ENCODE measurements at places on chromosomes 1 and 21.
A peak's percentile ranks its signal among the peaks of the same experiment; 100 is the strongest.

GRCh38 chr21:33121715-33122475 lies 52.0 kb downstream of the OLIG1 start:
- peak; percentile 82 for DNase-seq

- no peak for DNase-seq
These were observed 27.2 kb upstream of the ENO1 start for GRCh38 chr1:8905582-8906191.

DNA sequence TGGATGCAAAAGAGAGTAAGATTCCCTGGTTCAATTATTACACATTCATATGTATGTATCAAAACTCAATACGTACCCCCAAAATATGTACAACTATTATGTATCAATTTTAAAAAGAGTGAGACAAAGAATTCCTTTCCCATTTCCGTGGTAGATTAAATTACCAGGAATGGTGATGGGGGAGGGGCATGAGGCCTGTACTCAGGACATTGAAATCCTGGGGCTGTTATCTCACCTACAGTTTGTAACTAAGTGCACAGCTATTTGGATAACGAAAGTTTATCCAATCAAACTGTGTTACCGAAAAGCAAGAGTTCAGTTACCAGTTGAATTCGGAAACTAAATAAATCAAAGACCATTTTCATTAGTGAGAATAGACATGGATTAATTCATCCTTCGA lies 8.3 kb upstream of the ESRRG start:
- no peak for DNase-seq

GRCh38 chr21:16540966-16541727 lies 811.4 kb downstream of the USP25 start:
- DNase-seq = no peak

- DNase-seq = no peak
These were observed 6.0 kb downstream of the CFAP74 start for GRCh38 chr1:1997576-1997975.

DNA sequence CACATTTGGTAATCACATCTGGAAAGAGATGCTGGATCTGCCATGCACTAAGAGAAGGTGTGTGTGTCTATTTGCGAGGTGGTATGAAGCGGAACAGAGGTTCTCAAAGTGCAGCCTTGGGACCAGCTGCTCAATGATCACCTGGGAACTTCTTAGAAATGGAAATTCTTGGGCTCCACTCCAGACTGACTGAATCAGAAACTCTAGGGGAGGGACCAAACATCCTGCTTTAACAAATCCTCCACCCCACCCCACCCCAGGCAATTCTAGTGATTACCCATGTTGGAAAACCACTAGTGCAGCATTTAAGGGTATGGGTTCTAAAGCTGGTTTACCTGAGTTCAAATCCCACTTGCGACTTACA lies 143.9 kb upstream of the JUN start:
- no peak for DNase-seq

GRCh38 chr1:57162607-57163261 lies 196.9 kb upstream of the C8B start:
- no peak for DNase-seq

- no peak for DNase-seq
These were observed 40.1 kb downstream of the SYT6 start for GRCh38 chr1:114113411-114114184.

GRCh38 chr1:1954831-1955441 lies 35.9 kb upstream of the TMEM52 start:
- DNase-seq = no peak

DNA sequence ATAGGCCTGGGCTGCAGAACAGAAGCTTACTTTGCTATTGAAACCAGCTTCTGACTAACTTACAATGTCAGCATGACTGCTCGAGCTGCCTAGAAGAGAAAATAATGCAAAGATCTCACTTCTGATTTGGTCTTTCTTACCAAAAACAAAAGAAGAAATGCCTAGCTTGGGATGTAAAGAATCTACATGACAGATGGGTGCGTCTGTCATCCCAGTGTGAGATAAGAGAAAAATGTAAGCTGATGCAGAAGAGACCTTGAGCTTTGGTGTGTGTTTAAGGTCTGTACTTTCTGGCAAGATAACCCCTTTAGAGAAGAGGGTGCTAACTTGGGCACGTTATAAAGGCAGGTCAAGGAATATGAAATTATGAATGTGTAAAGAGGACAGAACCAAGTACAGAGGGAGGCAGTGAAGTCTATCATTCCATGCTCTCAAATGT lies 3.6 kb downstream of the FAM20B start:
- DNase-seq = peak; percentile 54

DNA sequence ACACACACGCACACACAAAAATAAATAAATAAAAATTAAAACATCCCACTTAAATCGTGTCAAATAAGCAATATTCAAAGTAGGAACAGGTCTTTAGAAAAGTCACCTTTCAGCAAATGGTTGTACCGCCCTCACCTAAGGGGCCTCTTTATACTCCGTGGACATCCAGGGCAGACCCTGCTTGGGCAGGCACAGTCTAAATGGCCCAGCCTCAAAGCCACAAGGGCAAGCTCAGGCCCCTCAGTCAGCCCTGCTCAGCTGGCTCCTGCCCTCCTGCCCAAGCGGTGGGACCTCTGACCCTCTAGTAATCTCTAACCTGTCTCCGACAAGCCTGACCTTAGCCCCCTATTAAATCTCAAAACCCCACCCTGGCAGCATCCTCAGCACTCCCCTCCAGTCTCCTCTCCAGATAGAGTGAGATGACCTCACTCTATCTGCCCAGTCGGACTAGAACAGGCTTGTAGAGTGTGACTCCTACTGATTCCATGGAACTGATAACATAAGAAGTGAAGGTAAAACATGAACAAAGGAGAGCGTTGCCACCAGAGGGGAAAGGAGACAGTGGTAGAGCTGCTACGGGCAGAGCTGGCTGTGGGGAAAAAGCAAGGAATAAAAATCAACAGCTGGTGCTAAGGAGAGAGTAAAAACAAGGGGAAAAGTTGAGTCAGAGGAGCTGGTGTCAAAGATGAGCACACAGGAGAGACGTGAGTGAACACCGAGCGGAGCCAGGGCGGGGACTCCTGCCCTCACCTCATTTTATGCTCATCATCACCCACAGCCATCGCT lies 36.0 kb downstream of the SIPA1L2 start:
- no peak for DNase-seq

DNA sequence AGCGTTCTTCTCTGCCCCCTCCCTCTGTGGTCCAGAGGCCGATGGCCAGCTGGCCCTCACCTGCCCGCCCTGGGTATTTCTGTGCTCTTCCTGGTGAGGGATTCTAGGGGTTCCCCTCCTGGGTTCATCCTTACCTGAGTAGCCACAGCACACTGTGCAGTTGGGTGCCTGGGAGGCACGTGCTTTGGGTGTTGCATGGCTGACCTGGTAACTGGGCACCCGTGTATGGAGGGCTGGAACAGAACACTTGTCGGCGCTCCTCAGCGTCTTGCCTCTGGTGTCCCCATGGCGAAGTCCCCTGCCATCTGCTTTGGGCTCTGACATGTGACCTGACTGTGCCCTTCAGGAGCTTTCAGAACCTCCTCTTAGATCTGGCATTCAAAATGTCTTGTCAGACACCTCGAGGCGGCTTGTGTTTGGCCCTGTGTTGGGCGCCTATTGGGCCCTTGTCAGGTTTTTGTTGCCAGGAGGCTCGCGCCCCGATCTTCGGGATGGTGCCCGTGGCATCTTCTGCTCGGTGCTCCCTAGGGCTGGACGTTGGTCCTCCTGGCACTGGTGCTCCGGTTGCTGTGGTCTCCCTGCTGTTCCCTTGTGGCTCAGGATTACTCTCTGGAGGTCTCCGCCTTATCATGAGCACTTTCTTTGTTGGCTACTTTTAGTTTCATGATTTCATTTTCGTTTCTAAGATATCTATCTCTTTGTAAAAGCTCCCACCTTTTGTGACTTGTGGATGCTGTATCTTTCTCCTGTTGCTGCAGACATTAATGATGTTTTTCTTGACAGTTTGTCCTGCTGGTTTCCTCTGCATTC lies 28.5 kb downstream of the SKI start:
- DNase-seq = no peak

GRCh38 chr1:14713077-14713476 lies 114.6 kb downstream of the KAZN start:
- no peak for DNase-seq

DNA sequence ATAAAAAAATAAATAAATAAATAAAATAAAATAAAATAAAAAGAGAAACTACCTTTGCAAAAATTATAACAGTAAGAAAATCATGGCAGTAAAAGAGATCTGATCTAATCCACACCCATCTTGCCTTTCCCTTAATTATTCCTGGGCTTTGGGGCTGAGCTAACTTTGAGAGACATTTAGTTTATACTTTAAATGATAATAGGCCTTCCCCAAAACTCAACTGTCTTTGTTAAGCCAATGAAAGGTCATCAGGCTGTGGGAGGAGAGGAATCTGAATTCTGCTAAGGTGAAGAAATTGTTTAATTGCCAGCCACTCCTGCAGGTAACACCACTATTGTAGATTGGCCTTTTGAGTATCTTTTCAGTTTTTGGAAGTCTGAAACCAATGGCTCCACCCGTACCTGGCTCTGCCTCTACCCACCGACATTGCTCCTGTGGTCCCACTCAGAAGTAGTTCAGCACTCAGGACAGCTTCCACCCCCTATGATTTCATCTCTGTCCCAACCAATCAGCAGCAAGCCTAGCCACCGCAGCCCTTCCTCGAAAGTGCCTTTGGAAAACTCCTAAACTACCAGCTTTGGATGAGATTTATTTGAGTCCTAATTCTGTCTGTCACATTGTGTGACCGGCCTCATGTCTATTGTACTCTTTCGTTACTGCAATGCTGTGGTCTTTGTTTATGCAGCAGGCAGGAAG lies 23.0 kb upstream of the PNRC2 start:
- no peak for DNase-seq

DNA sequence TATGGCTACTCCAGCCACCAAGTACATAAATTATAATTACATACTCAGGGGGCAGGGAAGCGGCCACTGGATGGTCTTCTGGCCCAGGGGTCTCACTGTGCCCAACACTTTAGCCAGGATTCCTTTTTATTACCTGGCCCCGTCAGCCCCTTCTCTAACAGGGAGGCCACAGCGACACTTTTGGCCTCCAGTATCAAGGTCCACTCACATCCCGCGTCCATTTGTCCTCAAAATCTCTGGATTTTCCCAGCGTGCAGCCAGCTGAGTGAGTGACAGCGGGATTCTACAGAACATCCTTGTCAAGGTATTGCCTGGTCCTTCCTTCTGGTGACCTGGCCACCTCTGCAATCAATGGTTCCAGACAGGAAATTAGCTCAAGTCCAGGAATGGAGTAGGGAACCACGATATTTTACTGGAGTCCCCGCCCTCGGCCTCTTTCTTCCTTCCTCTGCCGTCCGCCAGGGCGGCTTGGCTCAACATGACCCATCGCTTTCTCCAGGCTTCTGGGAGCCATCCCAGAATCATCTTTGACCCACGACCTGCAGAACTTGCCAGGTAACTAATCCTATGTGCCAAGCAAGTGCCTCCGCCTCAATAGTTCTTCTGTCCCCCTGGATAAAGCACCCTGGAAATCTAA lies 2.7 kb upstream of the COL6A2 start:
- no peak for DNase-seq

DNA sequence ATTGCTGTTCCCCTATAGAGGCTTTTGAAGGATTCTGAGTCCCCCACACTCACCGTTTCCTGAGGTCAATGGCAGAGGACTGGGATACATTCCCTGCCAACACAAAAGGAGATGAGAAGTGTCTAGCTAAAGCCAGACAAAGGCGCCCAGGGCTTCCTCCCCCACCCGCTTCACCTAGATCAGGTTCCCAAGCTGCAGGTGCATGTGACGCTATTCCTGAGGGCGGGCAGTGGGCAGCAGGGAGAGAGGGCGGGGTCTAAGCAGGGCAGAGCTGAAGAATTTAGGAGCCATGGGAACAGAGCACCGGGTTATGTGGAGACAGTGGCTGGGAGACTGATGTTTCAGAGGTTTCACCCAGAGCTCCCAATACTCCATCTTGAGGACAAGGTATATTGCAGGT lies 6.0 kb upstream of the ARHGEF2 start:
- DNase-seq = peak; percentile 41

- no peak for DNase-seq
These were observed 44.7 kb downstream of the KCNC4 start for GRCh38 chr1:110254604-110255391.

- no peak for DNase-seq
These were observed 53.3 kb upstream of the TSPAN2 start for GRCh38 chr1:115142616-115143015.

DNA sequence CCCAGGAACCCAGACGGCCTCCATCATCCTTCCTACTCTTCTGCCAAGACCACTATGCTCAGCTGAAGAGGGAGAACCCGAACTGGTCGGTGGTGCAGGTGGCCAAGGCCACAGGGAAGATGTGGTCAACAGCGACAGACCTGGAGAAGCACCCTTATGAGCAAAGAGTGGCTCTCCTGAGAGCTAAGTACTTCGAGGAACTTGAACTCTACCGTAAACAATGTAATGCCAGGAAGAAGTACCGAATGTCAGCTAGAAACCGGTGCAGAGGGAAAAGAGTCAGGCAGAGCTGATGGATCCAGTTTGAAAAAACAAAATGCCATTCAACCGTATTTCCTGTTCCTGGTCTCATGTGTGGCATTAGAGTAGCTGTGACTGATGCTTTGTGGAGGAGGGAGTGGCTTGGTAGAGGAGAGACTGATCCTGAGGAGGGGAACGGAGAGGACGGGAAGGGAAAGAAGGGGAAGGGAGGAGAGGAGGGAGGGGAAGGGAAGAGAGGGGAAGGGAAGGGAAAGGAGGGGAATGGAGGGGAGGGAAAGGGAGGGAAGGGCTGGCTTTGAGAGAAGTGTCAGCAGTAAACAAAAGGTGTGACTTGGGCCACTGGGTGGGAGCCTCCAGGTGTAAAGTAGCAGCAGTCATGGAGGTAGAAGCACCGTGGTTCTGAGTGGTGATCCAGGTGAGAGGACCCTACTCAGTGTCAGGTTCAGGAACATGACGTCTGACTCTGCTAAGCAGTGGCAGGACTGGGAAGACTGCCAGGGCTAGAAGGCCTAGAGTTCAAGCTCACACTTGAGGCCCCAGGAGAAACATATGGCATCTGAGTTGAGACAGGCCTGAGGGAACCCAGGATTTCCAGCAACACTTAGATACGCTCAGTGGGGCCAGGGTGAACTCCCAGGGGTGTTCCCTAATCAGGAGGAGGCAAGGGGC lies 846 bp downstream of the HMGB4 start:
- no peak for DNase-seq

GRCh38 chr1:143720087-143721023 lies 251.4 kb downstream of the FAM72C start:
- DNase-seq = peak; percentile 95

GRCh38 chr1:212070720-212071302 lies 35.3 kb downstream of the DTL start:
- peak; percentile 58 for DNase-seq

- DNase-seq = no peak
These were observed 31.9 kb upstream of the COL6A2 start for GRCh38 chr21:46065914-46066551.

DNA sequence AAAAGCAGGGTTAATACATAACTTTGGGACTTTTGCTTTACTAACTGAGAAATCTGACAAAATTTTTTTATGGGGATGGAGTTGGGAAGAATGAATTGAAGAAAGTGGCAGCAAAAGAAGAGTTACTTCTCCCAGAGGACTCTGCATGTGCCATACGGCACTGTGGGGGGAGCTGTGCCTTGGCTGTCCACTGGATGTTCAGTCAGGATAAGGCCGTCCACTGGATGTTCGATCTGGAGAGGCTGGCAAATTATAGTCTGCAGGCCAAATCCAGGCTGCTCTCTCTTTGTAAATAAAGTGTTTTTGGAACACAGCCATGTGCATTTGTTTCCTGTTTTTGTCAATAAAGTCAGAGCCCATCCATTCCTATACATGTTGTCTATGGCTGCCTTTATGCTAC lies 4.5 kb upstream of the MAP3K7CL start:
- no peak for DNase-seq
